ENCODE measurements at places on chromosomes 1 and 21. TPM values are rescaled to one million over a fixed set of nuclear protein-coding genes. Genes with fewer than 3 reads are reported as not detected.

- H3K27me3 ChIP-seq: peaks cover 28% of the 10 kb centered on the region
- DNase-seq: no peak
- H3K4me1 ChIP-seq: peaks cover 16% of the 10 kb centered on the region
These were observed 53.1 kb upstream of the CACNA1E start for GRCh38 chr1:181430015-181430885.

DNA sequence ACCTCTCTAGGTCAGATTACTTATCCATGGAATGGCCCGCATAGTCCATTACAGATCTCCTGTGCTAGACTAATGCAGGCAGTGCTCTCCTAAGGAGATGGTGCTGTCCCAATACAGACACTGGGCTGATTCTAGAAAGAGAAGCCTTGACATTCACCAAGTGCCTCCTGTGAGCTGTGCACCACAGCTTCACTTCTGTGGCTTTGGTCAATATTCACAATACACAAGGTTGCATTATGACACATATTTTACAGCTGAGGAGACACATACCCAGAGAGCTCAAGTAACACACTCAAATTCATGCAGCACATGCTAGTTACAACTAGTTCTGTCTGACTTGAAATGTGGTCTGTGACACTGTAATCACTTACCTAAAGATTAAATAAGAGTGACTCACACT, 59.4 kb upstream of the LRRC8B start:
- H3K27me3 ChIP-seq: no peaks in the 10 kb centered on the region
- no peak overlapping the region for H3K4me3 ChIP-seq
- H3K4me1 ChIP-seq: peaks cover 4% of the 10 kb centered on the region
- no peak for DNase-seq
- no peak overlapping the region for H3K27ac ChIP-seq
- H3K36me3 ChIP-seq: no peaks in the 10 kb centered on the region

GRCh38 chr1:154856544-154856943, 13.5 kb downstream of the KCNN3 start:
- H3K4me3 ChIP-seq: no peak overlapping the region
- H3K27ac ChIP-seq: no peak overlapping the region
- DNase-seq: no peak

GRCh38 chr1:155177918-155178281, 4.3 kb downstream of the TRIM46 start:
- H3K27me3 ChIP-seq: no peaks in the 10 kb centered on the region
- H3K36me3 ChIP-seq: peaks cover 9% of the 10 kb centered on the region
- peaks cover 23% of the 10 kb centered on the region for H3K4me1 ChIP-seq
- H3K4me3 ChIP-seq: no peak overlapping the region

- DNase-seq: no peak
- H3K4me3 ChIP-seq: no peak overlapping the region
- H3K27me3 ChIP-seq: peaks cover 53% of the 10 kb centered on the region
- H3K4me1 ChIP-seq: no peaks in the 10 kb centered on the region
These were observed 163.6 kb upstream of the C1orf21 start for GRCh38 chr1:184223216-184223615.

DNA sequence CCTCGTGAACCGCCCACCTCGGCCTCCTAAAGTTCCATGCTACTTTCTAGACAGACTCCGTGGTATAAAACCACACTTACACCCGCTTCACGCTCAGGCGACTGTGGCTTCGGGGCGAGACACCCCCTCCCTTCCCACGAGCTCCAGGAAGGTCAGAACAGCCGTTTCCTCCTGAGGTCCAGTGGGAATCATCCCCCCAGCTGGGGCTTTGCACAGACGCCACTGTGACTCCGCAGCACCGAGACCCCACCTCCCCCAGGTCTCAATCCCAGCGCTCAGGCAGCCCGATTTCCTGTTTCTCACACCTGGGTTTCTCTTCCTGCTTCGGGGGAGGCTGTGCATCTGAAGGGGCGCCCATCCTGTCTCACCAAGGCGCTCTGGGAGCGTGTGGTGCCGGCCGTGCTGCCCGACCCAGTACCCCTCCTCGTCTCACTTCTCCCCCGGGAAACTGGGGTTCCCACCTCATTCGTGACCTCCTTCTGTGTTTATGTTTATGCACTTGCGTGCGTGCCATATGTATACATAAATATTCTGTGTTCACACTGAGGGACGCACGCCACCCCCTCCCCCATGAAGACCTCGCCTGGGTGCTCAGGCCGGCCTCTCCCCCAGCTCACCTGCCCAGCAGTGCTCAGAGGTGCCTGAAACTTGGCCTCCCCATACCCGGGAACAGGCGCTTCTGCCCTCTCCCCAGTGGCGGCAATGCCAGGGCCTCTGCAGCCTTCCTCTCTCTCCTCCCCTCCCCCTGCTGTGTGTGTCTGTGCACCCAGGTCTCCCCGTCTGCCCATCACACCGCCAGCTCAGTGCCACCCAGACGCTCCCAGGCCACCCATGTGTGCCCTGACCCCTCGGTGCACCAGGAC, 14.6 kb downstream of the SLC35E2B start:
- peaks cover 4% of the 10 kb centered on the region for H3K36me3 ChIP-seq
- H3K27ac ChIP-seq: peak overlapping the region; percentile 84
- H3K4me3 ChIP-seq: no peak overlapping the region
- DNase-seq: no peak
- no peaks in the 10 kb centered on the region for H3K27me3 ChIP-seq

DNA sequence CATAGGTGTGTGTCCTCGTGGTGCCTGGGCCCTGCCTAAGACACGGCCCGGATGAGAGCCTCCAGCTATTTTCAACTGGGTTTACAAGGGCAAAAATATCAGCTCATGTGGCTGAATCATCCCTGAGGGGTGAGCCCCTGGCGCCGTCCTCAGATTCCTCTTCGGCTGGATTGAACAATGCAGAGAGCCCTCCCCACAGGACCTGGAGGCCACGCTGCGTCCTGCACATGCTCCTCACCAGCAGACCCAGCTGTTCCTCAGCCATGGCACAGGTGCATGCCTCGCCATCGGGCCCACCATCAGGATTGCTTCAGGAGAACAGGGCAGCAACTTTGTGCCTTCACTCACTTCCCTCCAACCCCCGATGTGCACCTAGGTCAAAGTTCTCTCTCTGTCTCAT, 35.3 kb downstream of the TFF3 start:
- no peak overlapping the region for H3K27ac ChIP-seq
- DNase-seq: no peak
- H3K36me3 ChIP-seq: no peaks in the 10 kb centered on the region
- H3K4me1 ChIP-seq: peaks cover 14% of the 10 kb centered on the region

DNA sequence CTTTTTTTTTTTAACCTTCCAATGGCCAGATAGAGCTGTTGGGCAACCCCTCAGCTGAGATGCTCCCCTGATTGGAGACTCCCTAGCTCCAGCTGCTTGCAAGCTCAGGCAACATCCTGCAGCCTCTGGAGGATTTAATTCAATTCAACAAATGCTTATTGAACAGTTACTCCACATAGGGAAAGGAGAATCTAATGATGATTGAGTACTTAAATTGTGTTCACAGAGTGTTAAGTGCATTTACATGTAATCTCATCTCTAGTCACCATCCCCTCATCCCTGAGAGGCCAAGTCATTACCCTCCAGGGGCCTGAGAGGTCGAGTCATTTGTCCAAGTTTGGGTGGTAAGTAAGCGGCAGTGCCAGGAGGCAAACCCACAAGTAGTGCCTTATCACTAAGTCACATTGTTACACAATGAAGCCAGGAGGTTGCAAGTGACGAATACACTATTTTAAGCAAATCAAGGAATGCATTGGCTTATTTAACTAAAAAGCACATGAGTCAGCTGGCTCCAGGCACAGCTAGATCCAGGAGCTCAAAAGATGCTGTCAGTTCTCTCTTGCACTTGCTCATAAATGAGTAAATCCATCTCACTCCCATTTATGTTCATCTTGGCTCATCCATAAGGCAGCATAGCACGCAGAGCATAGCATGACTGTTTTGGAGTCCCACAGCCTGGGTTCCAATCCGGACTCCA, 64.3 kb downstream of the OPTC start:
- peaks cover 42% of the 10 kb centered on the region for H3K27me3 ChIP-seq
- no peak overlapping the region for H3K27ac ChIP-seq
- no peak overlapping the region for H3K4me3 ChIP-seq
- H3K36me3 ChIP-seq: no peaks in the 10 kb centered on the region
- peaks cover 17% of the 10 kb centered on the region for H3K4me1 ChIP-seq
- no peak for DNase-seq

DNA sequence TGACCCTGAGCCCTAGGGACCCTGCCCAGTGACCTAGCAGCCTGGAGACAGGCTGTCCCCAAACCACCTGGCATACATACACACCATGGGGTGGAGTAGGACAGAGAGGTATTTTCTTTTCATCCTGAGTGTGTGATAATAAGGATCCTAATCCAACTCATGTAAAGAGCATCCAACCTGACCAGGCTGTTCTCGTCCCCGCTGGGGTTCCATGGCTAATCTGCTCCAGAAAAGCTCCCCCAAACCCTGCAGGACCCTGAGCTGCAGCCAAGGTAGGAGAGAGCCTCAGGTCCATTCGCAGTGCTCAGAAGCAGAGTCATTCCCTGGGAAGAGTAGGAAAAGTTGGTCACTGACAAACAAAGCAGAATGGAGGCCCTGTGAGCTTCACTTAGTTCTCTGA, 31.4 kb downstream of the KCND3 start:
- H3K4me3 ChIP-seq: no peak overlapping the region
- H3K27ac ChIP-seq: no peak overlapping the region
- no peaks in the 10 kb centered on the region for H3K4me1 ChIP-seq
- H3K36me3 ChIP-seq: no peaks in the 10 kb centered on the region

DNA sequence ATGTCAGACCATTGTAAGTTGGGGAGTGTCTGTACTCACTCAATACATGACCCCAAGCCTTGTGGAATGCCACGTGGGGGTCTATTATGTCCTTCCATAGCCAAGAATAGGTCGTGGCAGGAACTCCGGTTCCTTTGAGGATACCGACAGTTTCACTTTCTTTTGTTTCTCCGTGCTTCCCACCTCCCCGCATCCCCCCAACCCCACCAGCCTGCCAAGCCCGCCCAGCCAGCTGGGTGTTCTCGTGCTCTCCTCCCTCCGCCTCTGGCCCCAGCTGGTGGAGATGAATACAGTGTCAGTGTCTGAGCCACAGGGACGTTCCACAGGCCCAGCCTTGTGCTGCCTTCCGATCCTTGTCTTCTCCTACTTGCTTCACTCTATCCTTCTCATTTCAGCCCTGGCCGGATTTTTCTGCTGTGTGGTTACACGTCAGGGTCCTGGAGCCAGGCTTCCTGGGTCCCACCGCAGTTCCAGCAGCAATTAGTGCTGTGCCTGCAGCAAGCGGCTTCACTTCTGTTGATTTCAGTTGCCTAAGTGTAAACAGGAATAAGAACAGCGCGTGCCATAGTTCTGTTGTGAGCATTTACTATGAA, 4.1 kb upstream of the AGTRAP start:
- H3K27me3 ChIP-seq: no peaks in the 10 kb centered on the region
- no peak for DNase-seq
- no peaks in the 10 kb centered on the region for H3K36me3 ChIP-seq
- H3K27ac ChIP-seq: peak overlapping the region; percentile 88
- H3K4me3 ChIP-seq: no peak overlapping the region

DNA sequence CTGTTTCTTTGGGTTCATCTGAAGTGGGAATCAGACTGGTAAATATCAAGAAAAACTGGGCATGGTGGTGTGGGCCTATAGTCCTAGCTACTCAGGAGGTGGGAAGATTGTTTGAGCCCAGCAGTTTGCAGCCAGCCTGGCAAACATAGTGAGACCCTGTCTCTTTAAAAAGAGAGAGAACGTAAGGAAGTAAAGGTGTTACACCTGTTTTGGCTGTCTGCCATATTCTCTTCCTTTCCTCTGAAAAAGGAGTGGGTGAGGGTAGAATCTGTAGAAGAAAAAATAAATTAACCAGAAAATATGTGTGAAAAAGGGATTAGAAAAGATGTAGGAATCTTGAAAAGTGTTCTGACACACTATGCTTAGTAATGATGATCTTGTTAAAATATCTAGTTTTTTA, 20.0 kb downstream of the AHCYL1 start:
- no peak for DNase-seq
- peaks cover 2% of the 10 kb centered on the region for H3K36me3 ChIP-seq
- peak overlapping the region; percentile 62 for H3K4me3 ChIP-seq
- peak overlapping the region; percentile 98 for H3K27ac ChIP-seq

GRCh38 chr1:57249511-57249910, 174.3 kb downstream of the DAB1 start:
- no peaks in the 10 kb centered on the region for H3K27me3 ChIP-seq
- DNase-seq: no peak
- peaks cover 7% of the 10 kb centered on the region for H3K4me1 ChIP-seq
- H3K4me3 ChIP-seq: no peak overlapping the region
- H3K27ac ChIP-seq: no peak overlapping the region
- H3K36me3 ChIP-seq: peaks cover 4% of the 10 kb centered on the region

DNA sequence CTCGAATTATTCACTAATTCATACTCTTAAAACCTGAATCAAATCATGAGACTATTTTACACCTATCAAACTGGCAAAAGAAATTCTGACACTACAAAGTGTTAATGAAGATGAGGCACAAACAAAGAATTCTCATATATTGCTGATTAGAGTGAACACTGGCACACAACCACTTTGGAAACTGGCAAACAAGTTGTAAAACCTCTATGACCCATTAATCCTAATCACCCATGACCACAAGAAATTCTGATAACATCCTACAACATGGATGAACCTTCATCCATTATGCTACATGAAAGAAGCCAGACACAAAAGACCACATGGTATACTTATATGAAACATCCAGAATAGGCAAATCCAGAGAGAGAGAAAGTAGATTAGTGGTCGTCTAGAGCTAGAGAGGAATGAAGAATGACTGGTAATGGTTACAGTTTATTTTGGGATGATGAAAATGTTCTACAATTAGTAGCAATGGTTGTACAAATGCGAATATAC, 8.5 kb downstream of the GPBP1L1 start:
- no peaks in the 10 kb centered on the region for H3K27me3 ChIP-seq
- H3K27ac ChIP-seq: peak overlapping the region; percentile 36
- H3K4me1 ChIP-seq: peaks cover 60% of the 10 kb centered on the region
- DNase-seq: no peak
- no peaks in the 10 kb centered on the region for H3K36me3 ChIP-seq

Gene CD1E
- total RNA-seq: not detected

Gene RHOU
- total RNA-seq: 56.3 TPM

Gene TAGLN2
- 153 TPM for total RNA-seq

Gene C1orf210
- total RNA-seq: 34.3 TPM

Gene ATP1A2
- 0.11 TPM for total RNA-seq

Gene PTCH2
- total RNA-seq: 2.9 TPM
